Activated naive CD4-positive, alpha-beta T cell treated with anti-CD3 and anti-CD28 coated beads, Interleukin-2, amount 10 ng/mL, durations not matched to agents 5 hours and 36 hours (primary cell): ENCODE measurements at places on chromosomes 6 and 20. TPM values are rescaled to one million over a fixed set of nuclear protein-coding genes. Genes with fewer than 3 reads are reported as not detected.

Gene WFDC10B
- not detected for total RNA-seq

Gene SOD2
- total RNA-seq: 101 TPM

Gene ASIP
- total RNA-seq: not detected

Gene ID1
- total RNA-seq: 0.35 TPM

Gene SRMS
- total RNA-seq: not detected
